ENCODE measurements at places on chromosomes 2 and 18.

- DNase-seq, result no peak
These were observed 25.2 kb downstream of the HS1BP3 start for GRCh38 chr2:20625491-20626391.

DNA sequence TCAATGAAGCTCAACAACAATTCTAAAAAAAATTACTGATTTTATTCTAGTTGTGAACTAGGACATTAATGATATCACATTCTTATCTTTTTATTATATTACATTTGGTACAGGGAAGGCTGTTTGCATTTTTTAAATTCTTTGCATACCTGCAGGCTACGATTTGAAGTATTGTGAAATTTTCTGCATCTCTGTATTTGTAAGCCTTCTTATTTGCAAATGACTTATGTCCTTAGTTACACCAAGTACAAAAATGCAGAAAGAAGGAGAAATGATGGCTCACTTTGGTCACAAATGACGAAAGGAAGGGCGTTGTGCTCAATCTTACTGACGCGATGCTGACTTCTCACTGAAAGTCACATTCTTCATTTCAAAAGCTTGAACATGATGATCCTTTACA lies 227.5 kb upstream of the SOX11 start:
- no peak for DNase-seq

- no peak for DNase-seq
These were observed 1039.1 kb upstream of the NXPH2 start for GRCh38 chr2:139819273-139819796.

DNA sequence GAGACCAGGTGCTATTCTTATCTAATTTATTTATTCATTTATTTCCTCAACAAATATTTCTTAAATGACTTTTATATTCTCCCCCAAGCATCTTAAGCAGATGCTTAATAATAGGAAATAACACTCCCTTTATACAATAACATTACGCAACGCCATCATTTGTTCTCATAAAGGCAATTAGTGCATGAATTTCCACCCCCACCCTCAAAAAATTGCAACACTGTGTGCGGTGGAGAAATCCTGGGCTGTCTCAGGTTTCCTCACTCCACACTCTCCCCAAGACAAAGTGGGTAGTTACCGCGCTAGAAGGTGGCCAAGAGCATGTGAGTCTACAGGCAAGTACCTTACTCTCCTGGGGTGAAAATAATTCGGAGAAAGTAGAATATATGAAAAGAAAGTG lies 37.0 kb upstream of the CTDP1 start:
- DNase-seq, result no peak

GRCh38 chr18:69612242-69612641 lies 211.6 kb downstream of the DOK6 start:
- no peak for DNase-seq

GRCh38 chr2:53445383-53446070 lies 322.1 kb upstream of the CHAC2 start:
- no peak for DNase-seq

DNA sequence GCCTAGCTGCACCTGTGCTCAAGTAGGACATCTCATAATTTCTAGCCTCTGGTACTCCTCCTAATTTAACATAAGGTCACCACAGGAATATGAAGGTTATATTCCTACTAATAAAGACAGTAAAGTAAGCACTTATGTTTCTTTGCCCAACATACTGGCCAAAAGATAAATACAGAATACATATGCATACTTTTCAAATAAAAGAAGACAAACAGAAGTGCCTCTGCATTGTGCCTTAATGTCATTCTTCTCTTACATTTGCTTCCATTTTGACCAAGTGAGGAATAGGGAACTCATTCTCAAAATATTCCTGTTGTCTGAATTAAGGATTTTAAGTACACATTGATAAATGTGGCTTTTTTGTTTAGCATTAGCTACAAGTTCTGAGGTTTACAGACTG lies 5.6 kb downstream of the BCL11A start:
- no peak for DNase-seq

DNA sequence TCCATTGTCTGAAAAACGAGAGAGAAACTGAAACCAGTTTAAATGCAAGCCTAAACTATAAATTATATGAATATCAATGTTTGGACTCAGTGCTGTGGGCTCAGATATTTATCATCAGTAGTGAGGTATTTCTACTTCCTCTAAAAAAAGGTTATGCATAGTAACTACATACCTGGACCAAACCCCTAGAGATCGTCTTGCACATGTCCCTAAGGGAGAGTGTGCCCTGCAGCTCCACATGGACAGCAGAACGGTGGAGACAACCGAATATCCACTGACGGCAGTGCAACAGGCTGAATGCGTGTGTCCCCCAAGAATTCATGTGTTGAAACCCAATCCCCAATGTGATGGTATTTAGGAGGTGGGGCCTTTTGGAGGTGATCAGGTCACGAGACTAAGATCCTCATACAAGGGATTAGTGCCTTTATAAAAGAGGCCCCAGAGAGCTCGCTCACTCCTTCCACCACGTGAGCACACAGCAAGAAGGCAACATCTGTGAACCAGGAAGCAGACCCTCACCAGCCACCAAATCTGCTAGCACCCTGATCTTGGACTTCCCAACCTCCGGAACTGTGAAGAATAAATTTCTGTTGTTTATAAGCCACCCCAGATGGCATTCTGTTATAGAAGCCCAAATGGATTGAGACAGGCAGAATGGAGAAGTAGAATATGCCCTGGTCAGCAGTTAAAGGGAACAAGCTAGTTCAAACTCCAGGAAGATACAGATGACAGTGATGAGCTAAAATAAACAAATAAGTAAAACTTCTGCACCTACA lies 208.4 kb downstream of the ANAPC1 start:
- DNase-seq, result no peak

- no peak for DNase-seq
These were observed 289.7 kb upstream of the PARD3B start for GRCh38 chr2:204255526-204255925.

DNA sequence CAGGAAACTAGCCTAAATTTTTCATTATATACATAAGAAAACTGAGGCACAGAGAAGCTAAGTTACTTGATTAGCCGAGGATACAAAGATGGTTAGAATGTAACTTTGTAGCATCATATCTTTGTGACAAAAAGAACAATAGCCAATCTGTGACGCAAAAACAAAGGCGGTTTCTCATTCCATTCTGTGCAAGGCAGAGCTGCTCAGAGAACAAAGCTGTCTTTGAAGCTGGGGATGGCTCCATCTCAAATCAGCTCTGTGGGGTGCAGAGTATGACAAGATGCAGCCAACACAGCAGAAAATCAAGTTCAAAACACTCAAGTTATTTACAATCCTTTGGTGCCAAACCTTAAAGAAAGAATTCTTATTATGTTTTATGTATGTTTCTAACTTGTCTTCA lies 81.9 kb upstream of the VWC2L start:
- DNase-seq, result no peak

GRCh38 chr18:62744076-62744968 lies 29.0 kb downstream of the PHLPP1 start:
- peak; percentile 11 for DNase-seq

DNA sequence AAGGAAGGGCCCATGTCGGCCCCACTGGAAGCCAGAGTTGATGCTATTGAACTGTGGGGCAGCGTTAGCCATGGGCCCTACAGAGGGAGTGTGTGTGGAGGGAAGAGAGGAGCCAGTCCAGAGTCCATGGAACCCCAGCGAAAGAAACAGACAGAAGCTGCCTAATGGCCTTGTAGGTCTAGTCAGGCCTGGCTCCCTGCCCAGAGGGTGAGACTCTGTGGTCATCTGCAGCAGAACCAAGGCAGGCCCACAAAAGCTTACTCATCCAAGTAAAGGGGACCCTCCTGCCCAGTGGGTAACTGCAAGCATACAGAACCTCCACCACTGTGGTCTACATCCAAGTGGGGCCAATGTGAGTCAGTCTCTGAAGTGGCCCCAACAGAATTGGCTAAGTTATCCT lies 439.8 kb downstream of the TGIF1 start:
- no peak for DNase-seq

DNA sequence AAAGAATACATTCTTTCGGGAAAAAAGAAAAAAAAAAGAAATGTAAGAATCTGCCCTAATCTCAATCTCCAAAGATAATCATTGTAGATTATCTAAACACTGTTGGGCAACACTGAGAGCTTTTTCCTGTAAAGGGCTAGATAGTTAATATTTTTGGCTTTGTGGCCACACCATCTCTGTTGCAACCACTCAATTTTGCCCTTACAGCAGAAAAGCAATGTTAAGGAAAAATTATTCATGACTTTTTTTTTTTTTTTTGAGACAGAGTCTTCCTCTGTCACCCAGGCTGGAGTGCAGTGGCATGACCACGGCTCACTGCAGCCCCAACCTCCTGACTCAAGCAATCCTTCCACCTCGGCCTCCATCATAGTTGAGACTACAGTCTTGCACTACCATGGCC lies 17.3 kb upstream of the FZD5 start:
- DNase-seq, result no peak

GRCh38 chr2:234661175-234661574 lies 164.3 kb upstream of the ARL4C start:
- DNase-seq, result no peak

DNA sequence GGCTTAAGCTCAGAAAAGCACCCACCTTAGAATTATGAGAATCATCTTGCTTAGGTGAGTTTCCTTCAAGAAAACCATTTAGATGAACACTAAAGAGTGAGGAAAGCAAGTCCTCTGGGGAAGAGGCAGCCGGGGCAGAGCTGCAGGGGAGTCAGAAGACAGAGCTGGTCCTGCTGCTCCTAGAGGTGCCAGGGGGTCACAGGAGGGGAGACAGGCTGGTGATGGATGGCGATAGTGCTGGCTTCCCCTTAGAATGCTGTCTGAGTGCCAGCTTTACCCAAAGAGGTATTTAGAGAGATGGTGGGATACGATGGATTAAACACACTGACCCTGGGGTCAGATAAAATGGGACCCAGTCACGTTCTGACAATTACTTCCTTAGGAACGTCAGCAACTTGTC lies 269.4 kb downstream of the TDRD15 start:
- DNase-seq, result no peak

- no peak for DNase-seq
These were observed 4.2 kb downstream of the CBLN2 start for GRCh38 chr18:72539901-72540300.

DNA sequence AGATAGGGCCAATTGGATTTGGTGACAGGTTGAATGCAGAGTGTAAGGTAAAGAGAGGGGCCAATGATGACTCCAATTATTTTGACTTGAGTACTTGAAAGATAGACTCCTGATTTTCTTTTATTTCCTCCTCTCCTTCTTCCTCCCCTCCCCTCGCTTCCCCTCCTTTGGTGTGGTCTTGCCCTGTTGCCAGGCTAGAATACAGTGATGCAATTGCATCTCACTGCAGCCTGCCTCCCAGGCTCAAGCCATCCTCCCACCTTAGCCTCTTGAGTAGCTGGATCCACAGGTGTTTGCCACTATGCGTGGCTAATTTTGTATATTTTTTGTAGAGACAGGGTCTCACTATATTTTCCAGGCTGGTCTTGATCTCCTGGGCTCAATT lies 2.3 kb downstream of the DGUOK start:
- DNase-seq, result no peak

GRCh38 chr2:208248601-208249000 lies 6.3 kb downstream of the IDH1 start:
- DNase-seq, result no peak

DNA sequence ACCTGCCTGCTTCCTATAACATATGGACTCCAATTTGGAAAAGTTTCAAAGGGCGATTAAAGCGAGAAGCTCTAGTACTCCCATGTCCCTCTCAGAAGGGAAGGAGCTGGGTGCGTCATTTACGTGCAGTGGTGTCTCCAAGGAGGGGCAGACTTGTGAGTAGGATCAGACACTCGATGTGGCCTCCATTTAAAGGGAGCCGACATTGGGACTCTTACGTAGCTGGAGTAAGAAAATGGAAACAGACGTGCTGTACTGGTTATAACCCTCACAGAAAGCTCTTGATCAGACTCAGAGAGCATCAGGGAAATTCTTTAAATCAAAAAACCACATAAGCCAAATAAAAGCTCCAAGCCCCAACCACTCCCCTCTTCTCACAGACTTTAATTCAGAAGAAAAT lies 198.5 kb downstream of the KLHL29 start:
- DNase-seq, result no peak

DNA sequence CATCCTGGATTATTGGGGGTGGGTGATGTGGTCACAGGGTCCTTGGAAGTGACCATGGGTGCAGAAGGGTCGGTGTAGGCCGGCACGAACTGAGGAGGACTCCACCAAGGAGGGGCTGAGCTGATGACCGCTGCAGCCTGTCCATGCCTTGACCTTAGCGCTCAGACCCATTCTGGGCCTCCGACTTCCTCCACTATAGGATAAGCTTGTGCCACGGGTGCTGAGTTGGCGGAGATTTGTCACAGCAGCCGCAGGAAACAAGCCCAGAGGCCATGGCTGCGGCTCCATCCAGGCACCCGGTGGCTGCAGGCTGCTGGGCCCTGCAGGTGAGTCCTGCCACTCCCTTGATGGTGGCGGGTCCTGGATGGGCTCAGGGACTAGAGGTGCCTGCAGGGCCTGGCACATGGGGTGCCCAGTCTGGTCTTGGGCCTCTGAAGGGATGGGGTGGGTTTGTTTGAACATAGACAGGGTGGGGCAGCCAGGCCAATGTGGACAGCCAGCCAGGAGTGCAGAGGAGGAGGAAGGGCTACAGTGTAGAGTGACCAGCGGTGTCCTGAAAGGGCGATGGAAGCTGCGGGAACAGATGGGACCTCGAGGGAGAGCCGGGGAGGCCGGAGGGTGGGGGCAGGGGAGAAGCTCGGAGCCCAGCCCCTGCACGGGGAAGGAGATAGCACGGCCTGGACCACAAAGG lies 84.8 kb downstream of the SEPTIN10 start:
- no peak for DNase-seq

DNA sequence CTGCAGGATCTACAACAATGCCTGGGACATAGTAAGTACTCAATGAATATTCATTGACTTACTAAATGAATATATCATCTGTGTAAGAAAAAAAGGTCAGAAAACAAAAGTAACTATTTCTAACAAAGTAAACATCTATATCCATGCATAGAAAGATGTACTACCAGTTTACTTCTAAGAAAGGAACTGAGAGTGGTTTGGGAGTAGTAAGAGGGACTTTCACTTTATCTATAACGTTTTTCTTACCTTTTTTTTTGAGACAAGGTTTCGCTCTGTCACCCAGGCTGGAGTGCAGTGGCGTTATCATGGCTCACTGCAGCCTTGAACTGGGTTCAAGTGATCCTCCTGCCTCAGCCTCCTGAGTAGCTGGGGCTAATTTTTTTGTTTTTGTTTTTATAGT lies 25.7 kb downstream of the DHX57 start:
- no peak for DNase-seq

GRCh38 chr2:37802899-37803379 lies 122.1 kb upstream of the RMDN2 start:
- DNase-seq, result no peak

DNA sequence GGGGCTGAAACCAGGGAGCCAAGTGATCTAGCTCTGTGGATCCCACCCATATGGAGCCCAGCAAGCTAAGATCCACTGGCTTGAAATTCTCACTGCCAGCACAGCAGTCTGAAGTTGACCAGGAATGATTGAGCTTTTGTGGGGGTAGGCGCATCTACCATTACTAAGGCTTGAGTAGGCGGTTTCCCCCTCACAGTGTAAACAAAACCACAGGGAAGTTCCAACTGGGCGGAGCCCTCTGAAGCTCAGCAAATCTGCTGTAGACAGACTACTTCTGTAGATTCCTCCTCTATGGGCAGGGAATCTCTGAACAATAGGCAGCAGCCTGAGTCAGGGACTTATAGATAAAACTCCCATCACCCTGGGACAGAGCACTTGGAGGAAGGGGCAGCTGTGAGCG lies 96.7 kb downstream of the CCDC148 start:
- no peak for DNase-seq

Data from CD4-positive, alpha-beta T cell treated with Interferon alpha-2 for 1 hour (primary cell).